ENCODE measurements at places on chromosomes 4 and X.

DNA sequence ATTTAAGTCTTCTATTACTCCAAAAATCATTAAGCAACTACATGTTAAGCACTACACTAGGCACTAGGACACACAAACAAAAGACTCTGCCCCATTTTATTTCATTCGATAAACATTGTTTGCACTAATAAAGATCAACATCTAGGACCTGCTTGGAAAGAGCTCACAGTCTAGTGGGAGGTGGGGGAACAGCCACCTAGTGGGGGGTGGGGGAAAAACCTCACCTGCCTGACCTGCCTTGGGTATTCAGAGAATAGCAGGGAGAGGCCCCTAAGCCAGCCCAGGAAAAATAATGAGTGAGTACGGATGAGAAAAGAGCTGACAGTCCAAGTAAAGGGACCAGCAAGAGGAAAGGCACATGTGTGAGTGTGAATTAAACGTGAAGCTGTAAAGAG, 52.2 kb downstream of the PRDM5 start:
- DNase-seq: no peak

GRCh38 chr4:47315346-47315745, 148.2 kb downstream of the COMMD8 start:
- DNase-seq: no peak

DNA sequence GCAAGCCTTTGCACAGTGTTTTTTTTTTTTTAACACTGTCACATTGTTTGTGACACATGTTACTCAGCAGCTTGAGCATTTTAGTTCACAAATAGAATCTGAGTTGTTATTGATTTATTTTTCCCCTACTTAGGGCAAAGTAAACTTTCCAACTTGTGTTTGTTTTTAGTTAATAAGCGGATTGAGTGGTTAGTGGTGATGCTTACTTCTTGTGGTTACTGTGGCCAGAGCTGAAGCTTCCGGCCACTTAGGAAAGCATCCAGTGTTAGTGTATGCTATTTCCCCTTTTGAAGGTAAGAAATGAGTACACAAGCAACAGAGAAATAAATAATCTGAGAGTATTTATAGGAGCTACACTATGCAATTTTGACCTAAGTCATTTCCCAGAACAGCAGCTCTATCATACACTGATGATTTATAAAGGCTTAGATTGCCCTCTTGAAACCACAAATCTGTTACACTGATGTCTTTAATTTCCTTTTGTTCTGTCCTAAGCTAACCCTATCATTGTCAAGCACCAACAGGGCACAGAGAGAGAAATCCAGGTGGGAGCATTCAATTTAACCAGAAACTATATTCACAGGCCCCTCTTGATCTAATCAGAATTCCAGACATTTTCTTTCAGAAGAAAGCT, 2464.6 kb downstream of the PCDH7 start:
- DNase-seq: no peak

- DNase-seq: no peak
Observed at GRCh38 chr4:88803600-88804096, 106.0 kb upstream of the NAP1L5 start.

GRCh38 chr4:163663454-163664225, 169.2 kb downstream of the TMA16 start:
- no peak for DNase-seq

- no peak for DNase-seq
Observed at GRCh38 chr4:38151873-38152272, 191.7 kb downstream of the PTTG2 start.

GRCh38 chr4:158446106-158446505, 75.6 kb upstream of the RXFP1 start:
- no peak for DNase-seq

GRCh38 chrX:14832586-14832985, 40.3 kb downstream of the FANCB start:
- no peak for DNase-seq

GRCh38 chrX:3697220-3697684, 16.2 kb downstream of the PRKX start:
- DNase-seq: no peak

- no peak for DNase-seq
Observed at GRCh38 chrX:100591256-100592051, 6.7 kb downstream of the TNMD start.

GRCh38 chr4:154124539-154125255, 335.8 kb upstream of the SFRP2 start:
- no peak for DNase-seq

GRCh38 chrX:66654411-66654810, 15.5 kb upstream of the EDA2R start:
- DNase-seq: no peak

- no peak for DNase-seq
Observed at GRCh38 chr4:35836596-35836995, 407.7 kb downstream of the ARAP2 start.

DNA sequence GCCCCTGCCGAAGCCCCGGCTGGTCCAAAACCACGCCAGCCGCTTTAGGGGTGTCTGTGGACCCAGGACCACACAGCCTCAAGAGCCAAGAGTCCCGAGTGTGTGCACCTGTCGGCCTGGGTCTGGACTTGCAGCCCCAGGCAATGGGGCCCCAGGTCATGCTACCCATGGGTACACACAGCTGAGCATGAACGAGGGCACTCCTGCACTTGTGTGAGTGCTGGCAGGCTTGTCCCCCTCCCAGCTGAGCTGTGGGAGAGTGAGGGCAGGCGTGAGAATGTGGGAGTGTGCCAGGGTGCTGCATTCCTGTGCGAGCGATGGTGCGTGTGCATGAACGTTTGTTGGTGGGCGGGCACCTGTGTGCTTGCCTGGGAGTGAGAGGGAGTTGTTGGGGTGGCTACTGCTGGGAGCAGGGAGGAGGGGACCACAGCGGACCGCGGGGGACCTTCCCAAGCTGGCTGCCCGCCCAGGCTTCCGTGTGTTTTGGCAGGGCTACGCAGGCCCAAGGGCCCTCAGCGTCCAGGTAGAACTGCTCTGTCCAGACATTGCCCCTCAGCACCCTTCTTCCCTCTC, 30.8 kb downstream of the BLOC1S4 start:
- no peak for DNase-seq

GRCh38 chr4:150546286-150546685, 35.7 kb upstream of the MAB21L2 start:
- no peak for DNase-seq

- DNase-seq: no peak
Observed at GRCh38 chrX:77446908-77447652, at the start of gene FGF16. TSS of gene FGF16 (plus strand) at chrX:77447389. CDS start at chrX:77447675, 286 bp downstream.

GRCh38 chrX:130834149-130834548, 68.9 kb downstream of the ENOX2 start:
- DNase-seq: no peak

DNA sequence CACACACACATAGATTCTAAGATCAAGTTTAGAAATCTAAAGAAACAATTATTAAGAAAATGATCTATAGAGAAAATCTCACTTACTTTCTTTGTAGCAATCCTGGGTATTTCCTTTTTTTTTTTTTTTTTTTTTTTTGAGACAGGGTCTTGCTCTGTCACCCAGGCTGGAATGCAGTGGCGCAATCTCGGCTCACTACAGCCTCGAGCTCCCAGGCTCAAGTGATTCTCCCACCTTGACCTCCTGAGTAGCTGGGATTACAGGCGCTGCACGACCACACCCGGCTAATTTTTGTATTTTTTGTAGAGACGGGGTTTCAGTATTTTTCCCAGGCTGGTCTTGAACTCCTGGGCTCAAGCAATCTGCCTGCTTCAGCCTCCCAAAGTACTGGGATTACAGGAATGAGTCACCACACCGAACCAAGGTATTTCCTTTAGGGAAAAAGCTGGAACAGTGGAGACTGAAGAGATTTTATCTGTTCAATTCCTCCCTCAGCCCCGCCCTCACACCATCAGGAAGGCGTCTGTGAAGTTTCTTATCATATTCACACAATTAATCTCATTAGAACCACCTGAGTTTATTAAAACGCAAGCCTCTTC, at the start of gene TRIML2:
TRIML2 (minus strand) TSS at position 447 of the 599 bp plus-strand sequence. CDS start 4,235 bp downstream, outside the sequence.
- DNase-seq: no peak

DNA sequence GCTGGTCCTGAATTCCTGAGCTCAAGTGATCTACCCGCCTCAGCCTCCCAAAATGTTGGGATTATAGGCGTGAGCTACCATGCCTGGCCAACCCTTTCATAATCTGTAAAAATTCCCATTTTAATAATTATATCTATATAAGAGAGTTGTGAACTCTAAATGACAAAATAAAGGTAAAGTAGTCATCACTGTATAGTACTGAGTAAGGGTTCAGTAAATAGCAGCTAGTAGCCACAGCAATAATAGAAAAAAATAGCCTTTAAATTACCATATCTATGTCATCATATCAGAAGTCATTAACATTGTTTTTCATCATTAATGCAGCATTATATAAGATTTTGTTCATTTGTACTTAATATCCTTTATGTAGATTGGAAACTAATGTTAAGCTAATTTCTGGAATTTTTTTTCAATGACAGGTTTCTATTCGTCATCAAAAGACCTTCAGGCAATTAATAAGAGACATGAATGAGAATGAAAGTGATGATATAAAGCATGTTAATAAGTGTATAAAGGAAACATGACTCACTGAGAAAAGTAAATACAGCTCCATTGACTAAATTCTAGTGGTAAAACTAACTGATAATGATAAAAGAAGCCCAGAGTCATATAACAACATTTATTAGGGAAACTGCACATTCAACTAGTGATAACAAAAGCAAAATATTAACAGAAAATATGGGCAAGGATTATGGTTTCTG, 85.9 kb upstream of the UGT8 start:
- DNase-seq: no peak

DNA sequence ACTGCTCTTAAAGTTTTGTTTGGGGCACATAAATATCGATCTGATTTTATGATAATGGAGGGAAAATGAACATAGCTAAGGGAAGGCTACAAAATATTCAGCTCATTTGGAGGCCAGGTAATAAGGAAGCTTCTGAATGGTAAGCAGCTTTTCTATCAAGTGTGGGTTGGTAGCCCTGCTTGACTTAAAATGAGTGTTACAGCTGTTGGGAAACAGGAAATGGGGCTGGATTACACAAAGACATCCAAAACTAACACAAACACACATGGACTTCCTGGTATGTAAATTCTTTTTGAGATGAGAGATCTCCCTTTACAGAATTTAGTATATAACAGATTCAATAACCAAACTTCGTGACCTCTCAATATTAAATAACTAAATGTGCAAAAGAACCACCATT, 58.0 kb downstream of the FGF16 start:
- no peak for DNase-seq

DNA sequence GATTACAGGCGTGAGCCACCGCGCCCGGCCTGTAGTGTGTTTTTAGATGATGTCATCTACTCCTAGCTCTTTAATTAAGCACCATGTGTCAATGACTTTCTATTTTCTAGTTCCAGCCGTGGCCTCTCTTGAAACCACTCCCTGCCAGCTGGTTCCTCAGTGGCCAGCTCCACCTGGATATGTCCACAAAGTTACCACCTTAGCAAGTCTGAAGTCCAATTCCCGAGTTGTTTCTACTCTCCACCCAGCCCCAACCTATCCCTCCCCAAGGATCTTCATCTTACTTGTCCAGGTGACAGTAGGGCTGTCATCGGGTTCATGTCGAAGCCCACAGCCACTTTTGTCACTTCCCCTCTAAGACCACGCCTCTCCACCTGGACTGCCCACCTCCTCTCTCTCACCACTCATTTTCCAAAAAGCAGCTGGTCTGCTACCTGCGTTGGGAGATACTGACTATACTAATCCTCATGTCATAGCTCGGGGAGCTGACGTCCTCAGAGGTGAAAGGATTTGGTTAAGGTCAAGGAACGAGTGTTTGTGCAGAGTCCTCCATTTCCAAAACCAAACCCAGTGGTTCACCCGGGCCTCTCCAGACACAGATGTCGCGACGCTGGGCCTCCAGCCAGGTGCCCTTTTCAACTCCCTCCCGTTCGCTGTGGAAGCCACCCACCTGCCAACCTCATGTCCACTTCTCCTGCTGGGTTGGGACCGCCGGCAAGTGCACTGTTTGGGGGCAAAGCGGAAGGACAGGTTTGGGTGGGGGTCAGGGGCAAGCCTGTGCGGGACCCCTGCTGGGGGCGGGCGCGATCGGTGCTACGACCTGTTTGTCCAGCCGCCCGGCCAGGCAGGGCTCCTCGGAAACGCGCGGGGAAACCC, 704 bp downstream of the FAM3A start:
- DNase-seq: no peak

GRCh38 chr4:93658443-93658842, 170.1 kb upstream of the ATOH1 start:
- no peak for DNase-seq

- DNase-seq: no peak
Observed at GRCh38 chr4:24780936-24781495, 14.4 kb upstream of the SOD3 start.

DNA sequence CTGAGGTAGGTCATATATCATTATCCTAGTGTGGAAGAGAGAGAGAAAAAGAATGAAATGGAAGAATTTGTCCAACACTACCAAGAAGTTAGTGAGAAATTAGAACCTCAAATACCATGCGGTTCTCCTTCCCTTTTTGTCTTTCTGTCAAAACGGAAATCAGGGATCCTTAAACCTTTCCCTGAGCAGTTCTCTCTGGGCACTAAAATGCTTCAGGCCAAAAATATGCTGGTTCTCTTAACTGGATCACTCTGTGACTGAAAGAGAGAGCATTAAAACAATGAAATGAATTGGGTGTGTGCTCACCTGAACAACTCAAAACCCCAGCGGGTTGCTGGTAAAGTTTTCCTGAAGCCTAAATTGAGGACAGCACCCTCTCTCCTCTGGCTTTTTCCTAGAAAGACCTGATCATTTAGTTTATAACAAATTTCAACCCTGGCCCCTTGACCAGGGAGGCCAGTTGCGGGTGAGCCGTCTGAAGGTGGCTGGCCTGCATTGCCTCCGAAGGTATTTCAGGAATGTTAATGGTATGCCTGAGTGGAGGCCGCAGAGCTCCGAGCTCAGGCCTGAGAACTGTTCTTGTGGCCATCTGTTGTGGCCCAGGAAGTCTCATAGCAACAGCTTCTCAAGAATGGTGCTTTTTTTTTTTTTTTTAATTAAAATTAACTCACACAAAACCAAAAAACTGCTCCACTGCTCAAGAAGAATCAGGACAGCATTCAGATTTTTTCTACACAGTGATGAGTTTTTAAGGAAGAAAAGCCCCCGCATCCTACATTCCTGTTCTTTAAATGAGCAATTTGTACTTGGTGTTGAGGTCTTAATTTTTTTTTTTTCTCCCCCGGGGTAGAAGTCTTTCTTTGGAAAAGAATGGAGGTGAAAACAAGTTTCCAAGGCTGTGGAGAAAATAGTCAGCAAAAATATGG, 155.1 kb downstream of the SHROOM3 start:
- no peak for DNase-seq

DNA sequence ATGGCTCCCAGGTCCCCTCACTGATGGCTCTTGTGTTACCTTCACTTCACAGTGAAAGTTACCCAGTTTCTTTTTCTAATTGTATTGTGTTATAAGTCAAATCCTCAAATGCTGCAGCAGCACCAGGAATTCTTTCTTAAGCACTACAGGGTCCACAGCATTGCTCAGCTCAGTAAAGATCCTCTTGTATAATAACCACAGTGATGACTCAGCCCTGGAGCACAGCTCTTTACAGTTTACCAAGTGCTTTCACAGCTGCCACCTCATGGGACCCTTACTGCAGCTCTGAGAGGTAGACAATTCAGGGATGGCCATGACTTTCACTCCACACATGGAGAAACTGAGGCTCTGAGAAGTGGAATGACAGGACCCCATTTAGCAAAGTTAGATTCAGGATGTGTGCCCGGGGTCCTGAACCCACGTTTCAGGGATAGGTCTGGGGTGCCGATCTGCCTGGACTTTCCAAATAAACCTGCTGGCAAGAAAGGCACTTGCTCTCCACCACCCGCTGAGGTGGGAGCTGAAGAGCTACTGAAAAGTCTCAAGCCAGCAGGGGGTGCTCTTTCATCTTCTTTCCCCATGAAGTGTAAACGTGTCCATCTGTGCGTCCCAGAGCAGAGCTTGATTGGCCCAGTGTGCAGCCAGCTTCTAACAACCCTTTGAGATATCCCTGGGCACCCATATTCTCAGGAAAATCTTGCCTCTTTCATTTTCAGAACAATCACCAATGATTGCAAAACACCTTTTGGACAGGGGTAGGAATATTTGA, 35.7 kb upstream of the GABRQ start:
- no peak for DNase-seq

Measured in activated CD8-positive, alpha-beta memory T cell treated with anti-CD3 and anti-CD28 coated beads for 4 hours (primary cell).